ENCODE measurements at places on chromosomes 12 and 14.
A peak's percentile ranks its signal among the peaks of the same experiment; 100 is the strongest.

DNA sequence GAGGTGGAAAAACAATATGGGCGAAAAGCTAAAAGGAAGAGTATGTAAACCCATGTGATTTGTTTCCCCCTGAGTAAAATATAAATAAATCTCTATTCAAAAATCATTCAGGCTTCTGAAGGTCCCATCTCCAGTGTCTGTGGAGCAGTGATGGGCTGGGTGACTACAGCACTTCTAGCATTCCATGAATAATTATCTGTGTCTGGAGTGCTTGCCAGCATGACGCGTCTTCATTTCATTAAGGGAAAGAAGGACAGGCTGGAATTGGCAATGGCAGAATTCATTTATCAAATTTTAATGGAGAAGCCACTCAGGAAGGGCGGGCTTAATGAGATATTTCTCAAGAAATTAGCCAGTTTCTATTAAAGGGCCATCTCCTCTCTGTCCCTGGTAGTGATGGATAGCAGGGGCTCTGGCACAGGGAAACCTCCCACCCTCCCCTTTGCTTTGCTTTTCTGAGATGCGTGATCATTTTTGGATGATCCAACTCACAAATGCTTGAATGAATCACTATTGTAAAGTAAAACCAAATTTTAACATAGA lies 916.3 kb upstream of the SEL1L start:
- DNase-seq = no peak

DNA sequence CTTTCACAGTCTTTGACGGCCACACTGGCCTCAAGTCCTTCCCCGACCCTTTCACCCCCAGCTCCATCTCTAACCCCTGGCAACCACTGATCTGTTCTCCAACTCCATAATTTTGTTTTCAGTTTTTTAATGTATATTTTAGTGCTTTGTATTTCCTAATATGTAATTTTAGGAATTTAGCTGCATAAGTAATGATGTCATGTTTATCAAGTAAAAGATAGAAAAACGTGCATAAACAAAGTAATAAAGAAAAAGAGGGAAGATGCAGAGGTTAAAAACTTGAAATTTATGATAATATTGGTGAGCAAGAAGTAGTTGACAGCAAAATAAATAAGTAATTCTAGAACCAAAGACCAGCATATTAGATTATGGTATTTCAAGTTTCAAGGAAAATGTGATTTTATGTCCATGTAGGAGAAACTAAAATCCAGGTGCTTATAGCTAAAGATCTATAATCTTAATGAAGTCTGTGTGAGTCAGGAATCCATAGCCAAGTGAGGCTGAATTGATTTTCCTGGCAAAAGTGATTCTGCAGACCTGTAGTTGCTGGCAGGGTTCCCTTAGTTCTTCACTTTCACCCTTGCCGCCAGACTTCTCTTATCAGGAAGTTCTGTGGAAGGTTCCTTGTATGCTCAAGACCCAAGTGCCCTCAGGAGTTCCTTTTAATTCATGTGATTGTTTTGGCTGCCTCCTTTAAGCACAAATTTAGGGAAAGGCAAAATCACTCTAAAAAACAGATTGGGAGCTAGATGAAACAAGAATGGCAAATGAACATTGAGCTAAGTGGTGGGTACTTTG lies 24.4 kb downstream of the FBXW8 start:
- DNase-seq = no peak

DNA sequence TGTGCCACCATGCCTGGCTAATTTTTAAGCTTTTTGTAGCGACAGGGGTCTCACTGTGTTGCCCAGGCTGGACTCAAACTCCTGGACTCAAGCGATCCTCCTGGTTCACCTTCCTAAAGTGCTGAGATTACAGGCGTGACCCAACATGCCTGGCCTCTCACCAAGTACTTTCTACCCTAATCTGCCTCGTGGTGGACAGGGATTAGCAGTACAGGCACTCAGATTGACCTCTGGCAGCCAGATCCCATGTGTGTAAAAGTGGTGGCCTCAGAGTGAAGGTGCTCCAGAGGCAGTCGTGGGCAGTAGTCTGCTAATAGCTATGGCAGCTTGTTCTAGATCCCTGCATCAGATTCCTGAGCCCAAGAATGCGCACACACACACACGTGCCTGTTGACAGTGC lies 30.9 kb downstream of the MTHFD1 start:
- DNase-seq = no peak

GRCh38 chr14:87430810-87431209 lies 562.2 kb downstream of the GALC start:
- DNase-seq = no peak

GRCh38 chr12:116182359-116183063 lies 95.0 kb downstream of the MED13L start:
- no peak for DNase-seq

DNA sequence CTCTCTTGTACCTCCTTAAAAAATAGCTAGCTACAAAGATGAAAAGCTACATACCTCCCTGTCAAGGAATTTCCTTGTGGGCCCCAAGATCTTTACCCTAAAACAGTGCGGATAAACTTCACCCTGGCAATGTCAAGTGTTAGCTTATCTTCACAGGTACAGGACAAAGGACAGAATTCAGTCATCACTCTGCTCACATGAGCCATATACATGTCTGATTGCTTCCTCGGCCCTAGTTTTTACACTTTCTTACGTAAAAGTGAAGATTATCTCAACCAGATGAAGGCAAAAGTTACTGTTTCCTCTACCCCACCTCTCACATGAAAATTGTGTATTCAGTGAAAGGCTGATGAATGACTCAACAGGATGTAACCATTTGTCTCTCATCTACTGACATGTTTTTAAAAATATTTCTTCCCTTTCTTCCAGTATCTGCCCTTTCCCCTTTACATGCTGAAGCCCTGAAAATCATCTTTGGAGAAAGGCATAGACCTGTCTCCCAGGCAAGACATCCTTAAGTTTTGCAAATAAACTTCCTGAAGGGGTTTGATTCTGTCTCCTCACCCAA lies 890.1 kb downstream of the GALC start:
- no peak for DNase-seq

GRCh38 chr14:93546642-93547041 lies 115.9 kb downstream of the UNC79 start:
- DNase-seq = no peak

DNA sequence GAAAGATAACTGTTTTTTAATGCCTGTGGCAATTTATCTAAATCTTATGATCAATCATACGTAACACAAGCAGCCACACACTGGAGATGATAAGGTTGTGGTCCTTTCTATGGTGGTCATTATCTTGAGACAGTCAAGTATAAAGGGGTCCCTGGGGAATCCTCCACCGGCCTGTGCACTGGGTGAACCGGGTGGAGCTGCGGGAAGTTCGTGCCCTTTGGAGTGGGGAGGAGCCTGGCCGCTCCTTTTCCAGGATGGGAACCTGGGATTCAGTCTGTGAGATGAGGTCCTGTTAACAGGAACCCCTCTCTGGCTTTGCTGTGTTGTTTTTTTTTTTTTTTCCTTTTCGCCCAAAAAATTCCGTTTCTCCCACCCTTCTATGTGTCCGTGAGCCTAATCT lies 167.5 kb upstream of the RPL10L start:
- no peak for DNase-seq

- DNase-seq = no peak
Measured at GRCh38 chr14:95227279-95227860, 70.0 kb upstream of the DICER1 start.

DNA sequence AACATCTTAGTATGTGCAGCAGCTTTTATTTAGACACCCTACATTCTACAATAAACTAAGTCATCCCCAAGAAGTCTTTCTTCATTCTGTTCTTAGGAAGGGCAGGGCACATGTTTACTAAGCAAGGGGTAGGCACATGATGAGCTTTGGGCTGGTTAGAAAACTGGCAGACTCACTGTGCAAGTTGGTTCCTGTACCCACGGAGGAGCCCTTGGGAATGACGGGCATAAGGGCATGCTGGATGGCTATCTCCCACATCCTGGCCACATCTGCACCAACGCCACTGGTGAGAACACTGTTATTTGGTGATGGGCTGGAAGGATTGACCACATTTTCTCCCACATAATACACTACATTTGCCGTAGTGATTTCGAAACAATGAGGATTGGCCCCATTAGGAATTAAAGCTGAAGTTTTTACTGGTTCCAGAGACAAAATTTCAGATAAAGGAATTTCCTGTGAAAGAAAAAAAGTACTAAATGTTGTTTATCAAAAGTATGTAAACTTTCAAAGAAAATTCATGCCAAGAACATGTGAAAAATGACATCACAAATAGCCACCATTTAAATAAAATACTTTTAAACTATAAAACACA lies 297.0 kb downstream of the PRKD1 start:
- no peak for DNase-seq

DNA sequence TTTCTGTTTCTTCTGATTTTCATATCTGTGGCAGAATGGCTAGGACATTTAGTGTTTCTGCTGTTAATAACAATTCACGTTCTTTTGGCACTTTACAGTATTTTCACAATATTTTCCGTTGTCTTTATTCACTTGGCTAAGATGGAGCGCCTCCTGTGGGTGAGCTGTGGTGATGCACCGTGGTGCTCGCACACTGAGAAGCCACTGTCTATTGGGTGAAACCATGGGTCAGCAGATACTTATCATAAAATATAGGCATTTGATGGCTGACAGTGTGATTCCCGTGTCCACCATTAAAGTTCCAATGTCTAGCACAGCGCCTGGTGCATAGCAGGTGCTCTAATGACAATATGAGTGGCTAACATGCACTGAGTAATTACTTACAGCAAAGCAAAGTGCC lies 141.8 kb downstream of the VRK1 start:
- DNase-seq = no peak

DNA sequence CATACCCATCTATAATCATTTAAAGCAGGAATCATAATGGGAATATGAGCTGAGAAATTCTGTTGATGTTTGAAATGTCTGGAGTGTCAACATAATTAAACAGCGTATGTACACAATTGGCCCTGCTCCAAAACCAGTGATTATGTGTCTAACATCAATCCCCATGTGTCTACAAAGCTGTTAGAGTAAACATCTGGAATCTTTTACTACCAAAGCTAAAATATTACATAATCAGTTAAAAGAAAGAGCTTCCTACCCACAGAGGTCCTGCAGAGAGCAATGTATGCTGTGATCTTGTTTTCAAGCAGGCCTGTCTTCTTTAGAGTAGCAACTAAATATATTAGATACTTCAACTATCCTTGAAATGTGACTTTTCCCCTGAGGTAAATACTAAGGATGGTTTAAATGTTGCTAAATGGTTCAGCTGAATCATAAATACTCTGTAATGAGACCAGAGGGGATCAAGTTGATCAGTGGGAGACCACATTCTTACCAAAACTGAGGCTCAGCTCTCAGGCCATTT lies 74.3 kb downstream of the RASSF8 start:
- DNase-seq = peak; percentile 16

GRCh38 chr14:95817271-95817670 lies 59.4 kb upstream of the TUNAR start:
- DNase-seq = no peak

DNA sequence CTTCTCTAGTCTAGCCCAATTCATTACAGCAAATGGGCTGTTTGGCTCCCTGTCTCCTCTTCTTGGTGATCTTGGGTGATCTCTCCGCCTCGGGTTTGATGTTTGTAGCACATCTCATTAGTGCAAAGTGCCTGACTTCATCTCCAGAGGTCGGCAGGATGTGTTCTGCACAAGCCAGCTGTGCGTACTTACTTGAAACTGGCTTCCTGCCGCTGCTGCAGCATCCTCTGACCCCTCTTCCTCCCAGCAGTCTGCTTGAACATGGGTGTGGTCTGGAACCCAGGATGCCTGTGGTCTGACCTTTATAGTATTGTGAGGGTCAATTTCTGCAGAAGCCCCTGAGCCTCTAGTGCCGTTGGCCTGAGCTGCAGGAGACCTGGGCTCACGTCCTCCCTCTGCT lies 99.2 kb downstream of the BEGAIN start:
- no peak for DNase-seq

DNA sequence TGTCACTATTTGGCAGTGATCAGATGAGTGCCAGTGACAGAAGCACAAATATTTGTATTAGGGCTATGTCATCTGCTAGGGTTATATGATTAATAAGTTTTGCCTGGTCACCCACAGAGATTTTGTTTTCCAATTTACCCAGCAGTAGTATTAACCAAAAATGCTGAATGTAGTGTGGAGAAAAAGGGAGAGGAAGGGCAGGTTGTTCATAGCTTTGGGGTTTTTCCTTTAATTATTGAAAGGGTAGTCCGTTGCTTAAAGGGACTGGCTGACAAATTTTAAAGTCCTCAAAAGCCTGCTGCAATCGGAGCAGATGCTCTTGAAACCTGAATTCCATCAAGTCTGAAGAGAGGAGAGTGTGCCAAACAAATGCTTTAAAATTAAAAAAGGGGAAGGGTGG lies 237.9 kb upstream of the CCDC196 start:
- no peak for DNase-seq

- no peak for DNase-seq
Measured at GRCh38 chr14:53855127-53855526, 101.5 kb downstream of the BMP4 start.

- no peak for DNase-seq
Measured at GRCh38 chr12:41992692-41993215, 151.9 kb downstream of the GXYLT1 start.

DNA sequence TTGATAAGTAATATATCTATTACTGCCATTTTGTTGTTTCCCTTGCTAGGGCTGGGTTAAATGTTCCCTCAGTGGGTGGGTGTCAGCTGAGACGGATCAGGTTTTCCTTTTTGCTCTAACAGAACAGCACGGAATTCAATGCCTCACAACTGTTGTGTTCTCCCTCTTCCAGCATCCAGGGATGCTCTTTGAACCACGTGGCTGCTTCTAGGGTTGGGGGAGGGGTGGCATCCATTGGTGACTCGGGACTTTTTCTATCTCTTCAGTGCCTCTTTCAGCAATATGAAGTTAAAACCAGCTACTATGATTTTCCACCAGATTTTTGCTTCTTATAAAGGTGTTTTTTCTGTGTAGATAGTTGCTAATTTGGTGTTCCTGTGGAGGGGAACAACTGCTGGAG lies 884.9 kb upstream of the FOXG1 start:
- DNase-seq = no peak

DNA sequence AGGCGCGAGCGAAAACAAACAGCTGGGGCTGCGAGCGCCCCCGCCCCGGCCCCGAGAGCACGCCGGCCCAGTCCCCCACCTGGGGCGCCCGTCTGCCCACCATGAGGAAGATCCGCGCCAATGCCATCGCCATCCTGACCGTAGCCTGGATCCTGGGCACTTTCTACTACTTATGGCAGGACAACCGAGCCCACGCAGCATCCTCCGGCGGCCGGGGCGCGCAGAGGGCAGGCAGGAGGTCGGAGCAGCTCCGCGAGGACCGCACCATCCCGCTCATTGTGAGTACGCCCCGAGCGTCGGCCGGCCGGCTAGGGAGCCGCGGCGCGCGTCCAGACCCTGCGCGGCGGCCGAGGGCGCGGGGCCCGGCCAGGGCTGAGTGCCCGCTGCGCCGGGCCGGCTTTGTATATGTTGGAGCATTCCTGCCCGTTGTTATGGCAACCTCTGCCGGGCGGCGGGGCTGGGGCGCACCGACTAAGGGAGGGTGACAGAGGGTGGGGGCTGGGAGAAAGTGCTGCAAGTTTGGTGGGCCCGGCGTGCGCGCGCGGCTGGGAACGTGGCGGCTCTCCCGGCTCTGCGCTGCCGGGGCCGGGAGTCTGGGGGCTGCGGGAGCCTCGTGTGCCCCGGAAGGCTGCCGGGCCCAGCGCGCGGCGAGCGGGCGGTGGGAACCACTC lies 367 bp downstream of the GALNT16 start:
- peak; percentile 34 for DNase-seq

Measured in HuH-7.5 (cell line).